ENCODE measurements at places on chromosomes 7 and 10. TPM values are rescaled to one million over a fixed set of nuclear protein-coding genes. Genes with fewer than 3 reads are reported as not detected.
A peak's percentile ranks its signal among the peaks of the same experiment; 100 is the strongest.

Gene KCTD7
- total RNA-seq: 12.5 TPM

Gene STK31
- 0.11 TPM for total RNA-seq

Gene MYL10
- total RNA-seq: not detected

Gene MRLN
- total RNA-seq: not detected

DNA sequence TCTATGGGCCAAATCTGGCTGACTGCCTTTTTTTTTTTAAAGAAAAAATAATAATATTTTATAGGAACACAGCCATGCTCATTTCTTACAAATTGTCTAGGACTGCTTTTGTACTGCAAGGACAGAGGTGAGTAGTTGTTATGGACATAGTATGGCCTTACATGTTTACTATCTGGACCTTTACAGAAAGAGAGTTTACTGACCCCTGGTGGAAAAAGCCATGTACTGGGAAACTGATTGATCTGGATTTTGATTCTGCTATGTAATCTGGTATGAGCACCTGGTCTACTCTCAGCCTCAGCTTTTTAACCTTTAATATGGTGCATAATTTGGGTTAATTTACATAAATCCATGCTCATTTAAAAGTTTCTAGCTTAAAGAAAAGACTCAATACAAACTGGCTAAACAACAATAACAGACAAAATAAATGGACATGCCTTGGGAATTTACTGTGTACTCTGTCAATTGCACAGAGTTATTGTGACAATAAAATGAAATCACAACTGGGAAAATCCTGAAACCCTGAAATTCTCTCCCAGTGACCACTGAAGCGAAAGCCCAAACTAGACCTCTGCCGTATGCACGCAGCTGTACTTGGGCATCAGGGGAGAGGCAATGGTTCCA lies 260.7 kb downstream of the BMPER start:
- DNase-seq: no peak

DNA sequence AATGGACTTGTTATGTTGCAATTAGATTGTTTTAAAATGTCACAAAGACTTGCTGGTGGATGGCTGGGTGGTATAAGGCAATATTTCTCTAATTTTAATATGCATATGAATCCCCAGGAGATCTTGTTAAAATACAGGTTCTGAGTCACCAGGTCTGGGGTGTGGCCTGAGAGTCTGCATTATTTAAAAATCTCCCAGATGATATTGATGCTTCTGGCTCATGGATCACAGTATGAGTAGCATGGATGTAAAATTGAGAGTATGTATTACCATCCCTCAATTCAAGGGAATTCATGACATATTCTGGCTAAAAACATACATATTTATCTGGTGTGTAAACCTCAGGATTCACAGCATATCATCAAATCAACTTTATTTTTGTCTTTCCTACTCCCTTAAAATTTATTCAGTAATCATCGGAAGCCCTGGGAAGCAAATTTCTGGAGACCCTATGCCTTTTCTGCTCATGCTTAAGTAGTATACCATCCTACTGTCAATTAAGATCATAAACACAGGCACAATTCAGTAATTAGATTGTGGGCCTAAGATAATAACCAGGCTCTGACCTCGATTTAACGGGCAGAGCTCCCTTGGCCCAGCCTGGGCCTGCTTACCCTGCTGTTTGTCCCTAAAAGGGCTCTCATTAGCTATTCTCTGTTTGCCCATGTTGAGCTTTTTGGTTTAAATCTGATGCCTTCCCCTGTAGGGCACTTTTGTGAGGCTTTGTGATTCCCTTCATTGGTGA lies 29.6 kb upstream of the ICA1 start:
- DNase-seq: no peak

DNA sequence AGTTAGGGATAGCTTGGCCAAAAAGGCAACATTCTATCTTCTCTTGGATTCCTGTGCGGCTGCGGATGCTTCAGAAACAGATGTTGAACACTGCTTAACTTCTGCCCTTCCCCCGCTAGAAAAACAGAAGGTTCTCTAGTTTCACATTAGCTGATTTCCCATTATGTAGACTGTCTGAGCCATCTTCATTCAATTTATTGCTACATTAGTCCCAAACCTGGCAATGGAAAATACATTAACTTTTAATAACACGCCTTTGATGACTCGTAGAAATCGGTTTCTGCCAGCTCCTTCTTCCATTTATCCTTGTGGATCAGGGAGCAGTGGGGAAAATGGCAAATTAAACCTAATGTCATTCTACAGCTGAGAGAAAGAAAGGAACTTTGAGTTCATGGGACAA lies 119.9 kb downstream of the SLC16A9 start:
- DNase-seq: no peak

- DNase-seq: no peak
Observed at GRCh38 chr10:48449501-48450232, 143.2 kb downstream of the MAPK8 start.

- DNase-seq: no peak
Observed at GRCh38 chr7:33757563-33758165, 147.7 kb upstream of the BMPER start.

DNA sequence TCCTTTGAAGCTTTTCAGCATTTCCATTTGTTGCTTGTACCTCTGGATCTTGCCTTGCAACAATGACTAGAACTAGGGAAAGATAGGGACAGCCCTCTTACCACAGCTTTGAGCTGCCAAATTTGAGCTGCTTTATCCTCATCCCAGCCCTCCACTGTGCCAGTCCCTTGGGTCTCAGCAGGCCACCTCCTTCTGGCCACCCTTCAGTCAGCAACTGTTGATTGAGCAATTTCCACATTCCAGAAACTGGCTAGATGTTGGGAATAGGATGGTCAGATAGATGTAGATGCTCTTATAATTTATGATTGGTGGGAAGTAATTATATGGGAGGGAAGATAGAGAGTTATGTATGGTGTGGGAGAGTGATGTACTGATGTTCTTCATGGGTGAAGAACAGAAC lies 100.1 kb downstream of the ST7 start:
- no peak for DNase-seq

DNA sequence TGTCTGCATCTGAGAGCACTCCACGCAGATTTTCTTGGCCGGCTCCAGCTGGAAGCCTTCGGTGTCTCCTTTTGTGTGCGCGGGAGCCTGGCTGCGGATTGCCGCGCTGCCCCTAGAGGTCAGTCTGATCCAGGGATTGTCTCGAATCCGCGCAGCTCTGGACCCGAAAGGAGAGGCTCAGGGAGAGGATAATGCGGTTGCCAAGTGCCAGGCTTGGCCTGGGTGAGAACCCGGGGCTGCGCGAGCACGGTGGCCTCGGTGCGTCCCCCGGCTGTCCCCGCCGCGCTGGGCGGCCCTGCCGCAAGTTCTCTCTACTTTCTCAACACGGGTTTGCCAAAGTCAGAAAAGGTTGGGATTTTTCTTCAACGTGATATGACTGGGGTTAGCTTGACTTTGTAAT lies 140.9 kb downstream of the ADCYAP1R1 start:
- no peak for DNase-seq

GRCh38 chr10:12703813-12704212 lies 297.7 kb downstream of the CCDC3 start:
- DNase-seq: no peak

DNA sequence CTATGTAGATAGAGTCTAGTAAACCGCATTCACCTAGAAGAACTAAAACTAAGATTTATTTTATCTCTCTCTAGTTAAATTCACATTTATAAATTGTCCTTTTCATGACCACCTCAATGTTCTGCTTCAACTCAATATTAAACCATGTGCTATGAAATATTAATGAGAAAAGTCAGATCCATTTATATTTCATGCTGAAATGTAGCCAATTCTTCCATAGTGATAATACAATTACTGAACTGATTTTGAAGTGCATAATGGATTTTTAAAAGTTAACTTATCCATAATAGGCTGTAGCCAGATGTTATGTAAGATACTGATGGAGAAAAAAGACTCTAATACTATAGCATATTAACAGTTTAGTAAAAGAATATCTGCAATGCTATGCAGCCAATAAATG lies 479.7 kb upstream of the PCDH15 start:
- DNase-seq: no peak

GRCh38 chr10:96588616-96589419 lies 2.0 kb upstream of the TM9SF3 start:
- no peak for DNase-seq

DNA sequence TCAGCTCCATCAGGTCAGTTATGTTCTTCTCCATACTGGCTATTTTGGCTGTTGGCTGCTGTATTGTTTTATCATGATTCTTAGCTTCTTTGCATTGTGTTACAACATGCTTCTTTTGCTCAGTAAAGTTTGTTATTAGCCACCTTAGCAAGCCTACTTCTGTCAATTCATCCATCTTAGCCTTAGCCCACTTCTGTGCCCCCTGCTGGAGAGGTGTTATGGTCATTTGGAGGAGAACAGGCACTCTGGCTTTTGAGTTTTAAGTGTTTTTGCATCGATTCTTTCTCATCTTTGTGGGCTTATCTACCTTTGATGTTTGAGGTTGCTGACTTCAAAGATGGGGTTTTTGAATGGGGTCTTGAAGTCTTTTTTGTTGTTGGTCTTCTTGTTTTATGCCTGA lies 204.6 kb upstream of the FOXP2 start:
- no peak for DNase-seq

Gene TMEM176A
- 0.26 TPM for total RNA-seq

Gene PRSS37
- not detected for total RNA-seq

DNA sequence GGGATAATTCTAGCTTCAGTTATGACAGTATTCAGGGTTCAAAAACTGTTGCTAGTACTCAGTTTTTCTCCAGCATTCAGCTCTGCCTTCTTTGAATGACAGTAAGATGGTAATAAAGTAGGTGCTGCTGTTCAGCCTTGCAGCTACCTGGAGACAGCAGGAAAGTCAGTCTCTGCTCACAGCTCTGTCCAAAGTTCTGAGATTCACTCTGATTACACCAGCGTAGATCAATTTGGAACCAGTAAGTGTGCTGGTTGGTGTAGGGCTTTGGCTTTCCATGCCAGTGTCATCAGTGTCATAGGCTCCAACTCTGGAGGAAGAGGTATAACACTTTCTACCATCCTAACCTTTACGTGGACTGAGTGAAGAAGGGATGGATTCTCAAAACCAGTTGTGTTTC lies 26.2 kb downstream of the STK17A start:
- no peak for DNase-seq

Gene TSPAN33
- 23.2 TPM for total RNA-seq

GRCh38 chr7:50266635-50267386 lies 37.7 kb upstream of the IKZF1 start:
- DNase-seq: peak; percentile 85

GRCh38 chr7:27419581-27420177 lies 177.1 kb downstream of the EVX1 start:
- DNase-seq: no peak

Gene SSC4D
- total RNA-seq: 0.55 TPM

Gene ST8SIA6
- not detected for total RNA-seq

- DNase-seq: peak; percentile 58
Observed at GRCh38 chr10:6678211-6678803, 98.2 kb upstream of the PRKCQ start.

GRCh38 chr10:43230909-43231522 lies 35.8 kb downstream of the RASGEF1A start:
- no peak for DNase-seq

GRCh38 chr7:132298790-132299189 lies 277.5 kb downstream of the PLXNA4 start:
- no peak for DNase-seq

DNA sequence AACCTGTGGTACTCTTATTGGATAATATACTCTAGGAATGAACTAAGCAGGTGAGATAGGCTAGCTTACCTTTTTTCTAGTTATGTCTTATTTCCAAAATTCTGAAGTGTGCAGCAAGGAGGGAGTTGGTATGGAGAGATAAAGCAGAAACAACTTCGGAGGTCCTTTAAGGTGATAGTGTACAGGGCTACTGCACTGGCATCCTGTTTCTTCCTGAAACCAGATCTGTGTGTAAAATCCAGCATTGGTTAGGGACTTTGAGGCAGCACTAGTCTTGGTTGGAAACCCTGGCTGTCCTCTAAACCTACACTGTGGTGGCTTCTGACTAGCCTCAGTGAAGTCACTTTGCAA lies 66.9 kb upstream of the STRIP2 start:
- no peak for DNase-seq

GRCh38 chr7:99006739-99007424 lies 128.6 kb downstream of the TRRAP start:
- DNase-seq: no peak

Gene HTR5A
- not detected for total RNA-seq

Gene OLAH
- total RNA-seq: not detected

- DNase-seq: no peak
Observed at GRCh38 chr10:5905854-5906507, 15.9 kb downstream of the FBH1 start.

DNA sequence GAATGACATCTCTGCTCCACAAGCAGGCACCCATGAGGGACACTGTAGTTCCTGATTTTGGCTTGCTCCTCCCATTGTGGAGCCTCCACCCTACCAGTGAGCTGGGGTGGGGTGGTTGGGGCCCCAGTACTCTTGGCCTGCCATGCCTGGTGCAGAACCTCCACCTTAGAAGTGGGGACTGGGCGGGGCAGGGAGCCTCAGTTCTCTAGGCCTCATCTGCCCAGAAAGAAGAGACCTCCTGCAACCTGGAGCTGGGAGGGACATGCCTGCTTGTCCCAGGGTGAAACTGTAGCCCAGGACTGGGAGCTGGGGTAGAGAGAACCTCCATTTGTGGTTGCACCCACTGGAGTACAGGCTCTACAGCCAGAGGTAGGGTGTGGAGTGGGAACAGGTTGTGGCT lies 14.4 kb downstream of the RAMP3 start:
- no peak for DNase-seq

All from CD8-positive, alpha-beta memory T cell (primary cell).